ENCODE measurements at places on chromosomes 1 and 21.
A peak's percentile ranks its signal among the peaks of the same experiment; 100 is the strongest.

GRCh38 chr1:170741678-170742077 lies 77.7 kb downstream of the PRRX1 start:
- H3K27me3 ChIP-seq = no peaks in the 10 kb centered on the region
- H3K4me1 ChIP-seq = no peaks in the 10 kb centered on the region
- H3K4me3 ChIP-seq = no peak overlapping the region
- DNase-seq = no peak
- H3K36me3 ChIP-seq = peaks cover under 1% of the 10 kb centered on the region

- no peak for DNase-seq
- H3K4me3 ChIP-seq = no peak overlapping the region
- H3K27me3 ChIP-seq = no peaks in the 10 kb centered on the region
- H3K4me1 ChIP-seq = peaks cover 2% of the 10 kb centered on the region
Observed at GRCh38 chr1:211549092-211549711, 29.8 kb downstream of the SLC30A1 start.

DNA sequence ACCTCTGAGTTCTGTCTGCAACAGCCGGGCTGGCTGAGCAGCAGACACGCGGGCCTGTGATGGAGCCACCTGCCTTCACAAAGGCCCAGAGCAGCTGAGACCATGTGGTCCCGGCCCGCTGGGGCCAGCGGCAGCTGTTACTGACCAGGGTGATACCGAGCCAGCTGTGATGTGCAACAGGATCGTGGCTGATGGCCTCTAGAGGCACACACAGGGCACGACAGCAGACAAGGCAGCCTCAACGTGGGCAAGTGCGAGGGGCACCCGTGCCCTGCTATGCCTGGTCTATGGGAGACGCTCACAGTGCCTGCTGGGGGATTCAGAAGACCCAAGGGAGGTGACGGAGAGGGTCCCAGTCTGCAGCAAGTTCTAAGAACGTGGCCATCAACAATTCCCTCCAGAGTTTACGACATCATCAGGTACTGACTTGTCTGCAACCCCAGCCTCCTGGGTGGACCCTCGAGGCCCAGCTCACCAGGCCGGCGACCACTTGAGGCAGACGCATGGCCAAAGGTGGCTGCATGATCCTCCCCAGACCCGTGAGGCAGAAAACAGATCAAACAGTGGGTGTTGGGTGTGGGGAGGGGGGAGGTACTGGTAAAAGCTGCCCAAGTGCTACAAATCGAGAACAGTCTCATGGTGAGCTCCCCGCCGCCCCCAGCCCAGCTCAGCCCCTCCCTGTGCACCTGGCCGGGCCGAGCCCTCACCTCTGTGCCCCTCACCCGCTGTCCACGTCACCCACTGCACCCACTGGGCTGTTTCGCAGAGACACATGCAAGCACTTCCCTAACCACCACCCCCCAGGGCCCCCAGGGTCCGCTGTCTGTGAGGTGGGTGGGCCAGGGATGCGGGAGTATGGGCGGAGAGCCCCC lies 6.0 kb downstream of the POFUT2 start:
- peaks cover 55% of the 10 kb centered on the region for H3K36me3 ChIP-seq
- no peak overlapping the region for H3K27ac ChIP-seq
- H3K4me3 ChIP-seq = no peak overlapping the region
- H3K4me1 ChIP-seq = peaks cover 2% of the 10 kb centered on the region
- no peak for DNase-seq
- no peaks in the 10 kb centered on the region for H3K27me3 ChIP-seq

GRCh38 chr21:42653231-42654061 lies at the start of gene PDE9A:
TSS of gene PDE9A (plus strand) at chr21:42653621. CDS start at chr21:42653815, 194 bp downstream.
- no peaks in the 10 kb centered on the region for H3K36me3 ChIP-seq
- no peak for DNase-seq
- no peaks in the 10 kb centered on the region for H3K4me1 ChIP-seq
- peaks cover 19% of the 10 kb centered on the region for H3K27me3 ChIP-seq

GRCh38 chr1:221405146-221405545 lies 336.7 kb downstream of the DUSP10 start:
- H3K27ac ChIP-seq = no peak overlapping the region
- no peak for DNase-seq
- no peaks in the 10 kb centered on the region for H3K36me3 ChIP-seq
- no peaks in the 10 kb centered on the region for H3K27me3 ChIP-seq
- H3K4me1 ChIP-seq = no peaks in the 10 kb centered on the region
- no peak overlapping the region for H3K4me3 ChIP-seq

GRCh38 chr1:83791821-83792437 lies 207.0 kb downstream of the TTLL7 start:
- DNase-seq = peak; percentile 39
- H3K4me3 ChIP-seq = no peak overlapping the region
- H3K4me1 ChIP-seq = no peaks in the 10 kb centered on the region

DNA sequence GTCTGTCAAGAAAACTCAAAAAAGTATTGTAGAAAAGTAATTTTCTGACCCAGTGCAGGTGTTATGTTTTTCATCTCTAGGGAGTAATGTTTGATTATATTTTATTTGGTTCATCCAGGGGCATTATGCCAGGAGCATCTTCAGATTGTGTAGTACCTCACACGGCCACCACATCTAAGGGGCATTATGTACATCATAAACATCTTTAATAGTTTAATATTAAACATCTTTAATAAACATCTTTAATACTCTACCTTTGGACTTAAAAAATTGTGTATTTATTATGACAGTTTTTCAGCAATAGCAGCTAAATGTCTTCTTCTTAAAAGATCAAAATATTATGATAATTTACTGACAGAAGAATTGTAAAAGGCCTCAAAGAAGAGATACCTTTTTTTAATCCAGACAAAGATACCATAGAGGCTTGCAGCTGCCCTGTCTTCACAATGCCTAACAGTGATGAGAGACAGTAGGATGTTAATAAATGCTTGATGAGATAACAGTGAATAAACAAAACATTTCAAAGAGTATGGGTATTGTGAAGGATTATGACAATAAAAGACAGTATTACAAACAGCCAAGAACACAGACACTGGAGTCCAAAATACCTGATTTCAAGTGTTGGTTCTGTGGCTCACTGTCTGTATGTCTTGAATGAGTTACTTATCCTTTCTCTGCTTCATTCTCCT lies 240.9 kb upstream of the ADGRL2 start:
- no peak for DNase-seq
- no peaks in the 10 kb centered on the region for H3K36me3 ChIP-seq
- no peak overlapping the region for H3K4me3 ChIP-seq
- H3K27ac ChIP-seq = no peak overlapping the region

DNA sequence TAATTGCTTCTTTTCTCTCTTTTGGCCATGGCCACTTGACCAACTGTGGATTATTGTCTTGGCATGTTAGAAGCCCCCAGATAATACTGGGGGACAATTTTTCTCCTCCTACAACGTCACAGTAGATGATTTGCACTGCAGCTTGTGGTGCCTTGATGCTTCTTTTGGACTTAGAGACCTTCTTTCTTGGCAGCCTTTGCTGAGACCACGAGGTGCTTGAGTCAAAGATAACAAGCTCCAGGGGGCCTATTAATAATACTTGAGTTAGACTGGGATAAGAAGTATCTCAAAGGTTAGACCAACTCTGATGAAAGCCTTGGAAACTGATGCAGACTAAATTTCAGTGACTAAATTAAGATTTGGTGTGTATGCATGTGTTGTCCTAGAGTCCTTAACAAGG lies 3.2 kb downstream of the PPP1R12B start:
- no peaks in the 10 kb centered on the region for H3K4me1 ChIP-seq
- H3K27me3 ChIP-seq = no peaks in the 10 kb centered on the region
- no peaks in the 10 kb centered on the region for H3K36me3 ChIP-seq
- H3K27ac ChIP-seq = no peak overlapping the region
- no peak overlapping the region for H3K4me3 ChIP-seq

GRCh38 chr1:1539310-1540089 lies 924 bp downstream of the TMEM240 start:
- H3K27me3 ChIP-seq = no peaks in the 10 kb centered on the region
- peak; percentile 46 for DNase-seq
- H3K4me3 ChIP-seq = peak overlapping the region; percentile 61
- peaks cover 27% of the 10 kb centered on the region for H3K36me3 ChIP-seq
